ENCODE measurements at places on chromosomes 3 and 15.

GRCh38 chr3:61571516-61572336, 10.4 kb downstream of the PTPRG start:
- DNase-seq, result no peak

DNA sequence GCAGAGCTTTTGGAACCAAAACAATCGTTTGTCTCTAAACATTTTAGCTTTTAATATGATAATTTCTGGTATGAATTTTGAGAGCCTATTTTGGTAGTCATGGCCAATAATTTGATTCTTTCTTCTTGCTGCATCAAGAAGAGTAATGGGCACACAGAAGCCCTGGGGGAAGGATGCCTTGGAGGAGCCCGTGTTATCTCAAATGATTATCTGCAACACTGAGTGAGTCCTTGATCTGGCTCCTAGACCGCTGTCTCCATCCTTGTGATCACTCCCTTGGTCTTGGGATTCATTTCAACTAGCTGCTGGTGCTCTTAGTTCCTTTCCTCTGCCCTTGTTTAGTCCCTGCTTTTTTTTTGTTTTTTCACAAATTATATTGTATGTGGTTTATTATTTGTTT, 77.9 kb upstream of the CCNL1 start:
- no peak for DNase-seq

DNA sequence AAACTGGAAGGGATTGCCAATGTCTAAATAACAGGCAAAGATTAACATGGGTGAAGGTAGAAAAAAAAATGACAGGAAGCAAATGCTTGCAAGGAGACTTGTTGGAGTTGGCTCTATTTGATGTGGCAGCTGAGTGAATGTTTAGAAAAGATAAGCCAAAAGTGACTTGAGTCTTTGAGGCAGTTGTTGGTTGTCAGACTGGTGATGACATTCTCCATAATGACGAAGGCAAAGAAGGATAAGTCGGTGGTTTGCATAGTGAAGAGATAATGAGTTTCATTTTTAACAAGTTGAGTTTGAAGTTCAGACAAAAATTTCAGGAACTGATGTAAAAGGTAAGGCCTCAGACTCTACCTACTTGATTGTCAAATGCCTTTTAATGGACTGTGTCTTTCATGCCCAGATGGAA, 704.1 kb upstream of the SGO1 start:
- no peak for DNase-seq

DNA sequence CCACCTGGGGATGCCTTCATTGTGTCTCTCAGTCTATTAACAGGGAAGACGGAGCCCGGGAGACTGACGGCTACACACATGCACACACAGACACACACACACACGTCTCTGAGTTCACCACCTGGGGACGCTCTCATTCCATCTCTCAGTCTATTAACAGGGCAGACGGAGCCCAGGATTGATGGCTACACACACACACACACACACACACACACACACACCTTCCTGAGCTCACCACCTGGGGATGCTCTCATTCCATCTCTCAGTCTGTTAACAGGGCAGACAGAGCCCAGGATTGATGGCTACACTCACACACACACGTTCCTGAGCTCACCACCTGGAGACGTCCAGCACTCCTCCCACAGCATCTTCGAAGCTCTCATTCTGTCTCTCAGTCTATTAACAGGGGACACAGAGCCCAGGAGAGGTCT, 143.9 kb downstream of the OR4M2 start:
- DNase-seq, result no peak

GRCh38 chr3:190701096-190701532, 161.4 kb downstream of the GMNC start:
- DNase-seq, result no peak

DNA sequence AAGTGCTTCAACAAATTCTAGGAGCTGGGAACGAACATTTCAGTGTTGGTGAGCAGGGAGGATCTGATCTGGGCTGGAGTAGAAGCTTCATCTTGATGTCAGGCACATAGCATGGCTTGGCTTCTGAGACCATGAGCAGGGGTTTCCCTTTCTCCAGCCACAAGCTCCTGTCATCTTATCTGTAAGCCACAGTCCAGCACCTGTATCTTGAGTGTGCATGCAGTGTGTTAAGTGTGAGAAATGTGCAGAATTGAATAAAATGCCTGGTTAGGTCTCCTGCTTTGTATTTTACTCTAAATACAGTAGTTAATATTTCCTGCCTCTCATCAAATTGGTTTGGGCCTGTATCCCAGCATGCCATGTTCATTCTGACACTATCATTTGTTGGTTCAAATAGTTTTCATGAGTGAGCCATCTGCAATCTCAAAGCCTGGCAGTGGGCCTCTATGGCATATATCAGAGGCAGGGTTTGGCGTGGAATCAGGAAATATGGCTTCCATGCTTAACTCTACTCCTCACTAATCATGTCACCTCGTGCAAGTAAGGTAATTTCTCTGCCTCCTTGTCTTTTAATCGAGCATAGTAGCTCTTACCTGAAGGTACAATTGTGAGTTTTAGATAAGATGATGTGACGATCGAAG, 43.3 kb downstream of the TLNRD1 start:
- DNase-seq, result no peak

GRCh38 chr15:79433276-79433990, 1.3 kb downstream of the MINAR1 start:
- DNase-seq, result no peak
